NCI-H2171 treated with DMSO at 0.1 percent for 48 hours (cell line): ENCODE measurements at places on chromosomes 2 and 18.

- no peak for DNase-seq
Measured at GRCh38 chr2:54455131-54455562, 980 bp upstream of the SPTBN1 start.

- DNase-seq: no peak
Measured at GRCh38 chr2:36270758-36271157, 84.8 kb upstream of the CRIM1 start.

DNA sequence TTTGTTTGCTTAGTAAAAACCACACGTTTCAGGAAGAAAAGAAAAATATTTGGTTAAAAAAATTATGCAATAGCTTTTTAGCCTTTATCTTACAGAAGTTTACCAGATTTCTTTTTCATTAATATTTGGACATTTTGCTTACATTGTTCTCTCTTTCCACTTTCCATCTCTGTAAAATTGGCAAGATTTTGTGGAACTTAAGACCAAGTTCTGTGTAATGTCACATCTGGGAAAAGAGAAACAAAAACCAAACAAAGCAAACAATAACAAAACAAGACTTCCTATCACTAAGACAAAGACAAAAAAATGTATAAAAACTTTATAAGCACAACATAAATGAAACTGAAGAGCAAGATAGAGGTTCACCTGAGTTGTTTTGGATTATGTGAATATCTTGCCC is 1392.1 kb upstream of the CELF4 start:
- DNase-seq: no peak

GRCh38 chr2:72117029-72117428 is 30.6 kb downstream of the CYP26B1 start:
- DNase-seq: no peak

GRCh38 chr2:69577467-69578197 is 65.9 kb downstream of the AAK1 start:
- no peak for DNase-seq

GRCh38 chr2:1617425-1618021 is 126.8 kb downstream of the PXDN start:
- no peak for DNase-seq

- DNase-seq: peak; percentile 70
Measured at GRCh38 chr2:57516698-57517340, 529.8 kb upstream of the VRK2 start.

DNA sequence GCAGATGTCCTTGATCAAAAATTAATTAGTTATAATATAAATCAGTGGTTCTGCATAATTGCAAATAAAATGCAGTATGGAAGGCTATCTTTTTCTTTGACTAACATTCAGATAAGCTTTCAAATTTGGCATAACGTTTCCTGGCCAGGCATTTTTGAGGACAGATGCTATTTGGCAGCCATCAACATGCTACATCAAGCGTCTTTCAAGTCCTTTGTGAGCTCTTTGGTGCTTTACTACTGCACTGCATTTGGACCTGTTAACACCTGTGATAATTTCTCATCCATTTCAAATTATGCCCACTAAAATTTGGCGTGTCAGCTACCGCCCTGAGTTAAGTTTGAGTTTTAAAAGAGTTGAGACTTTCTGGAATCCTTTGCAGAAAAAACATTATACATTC is 545.7 kb downstream of the STK39 start:
- no peak for DNase-seq

- no peak for DNase-seq
Measured at GRCh38 chr18:21080576-21080975, 31.0 kb downstream of the ROCK1 start.

DNA sequence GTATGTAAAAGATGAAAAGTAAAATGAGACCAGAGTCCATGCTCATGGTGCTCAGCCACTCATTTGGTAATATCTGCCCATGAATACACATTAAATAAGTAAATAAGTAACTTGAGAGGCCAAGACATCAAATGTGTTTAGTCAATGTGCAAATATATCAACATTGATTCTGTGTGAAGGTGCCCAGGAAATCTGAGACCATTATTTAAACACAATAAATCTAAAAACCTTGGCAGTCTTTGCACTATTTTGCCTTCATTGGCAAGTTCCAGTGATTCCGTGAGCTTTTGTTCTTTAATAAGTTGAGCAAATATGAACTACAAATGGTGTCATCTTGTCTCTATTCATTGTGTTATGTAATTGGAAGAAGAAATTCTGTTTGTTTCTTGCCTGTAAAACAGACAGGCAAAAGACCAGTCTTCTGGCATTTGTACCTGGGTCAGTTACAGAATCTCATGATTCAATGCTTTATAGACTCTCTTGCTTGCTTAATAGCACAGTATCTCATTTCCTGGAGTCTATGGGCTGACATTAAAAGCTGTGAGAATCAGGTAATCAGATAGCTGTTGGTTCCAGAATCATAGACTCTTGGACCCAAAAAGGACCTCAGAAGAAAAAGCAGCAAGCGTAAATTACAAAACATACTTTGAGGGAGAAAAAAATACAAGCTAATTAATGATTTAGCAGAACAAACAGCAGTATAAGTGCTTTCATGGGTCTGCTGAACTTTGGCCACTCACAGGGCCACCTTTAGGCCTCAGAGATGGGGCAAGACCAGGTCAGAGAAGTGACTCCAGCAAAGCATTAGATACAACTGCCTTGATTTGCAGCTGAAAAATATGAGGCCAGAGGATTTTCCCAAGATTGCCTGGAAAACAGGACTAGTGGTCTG is 20.0 kb upstream of the SERPINB3 start:
- DNase-seq: no peak

- peak; percentile 52 for DNase-seq
Measured at GRCh38 chr2:43157506-43158246, 68.7 kb downstream of the ZFP36L2 start.

DNA sequence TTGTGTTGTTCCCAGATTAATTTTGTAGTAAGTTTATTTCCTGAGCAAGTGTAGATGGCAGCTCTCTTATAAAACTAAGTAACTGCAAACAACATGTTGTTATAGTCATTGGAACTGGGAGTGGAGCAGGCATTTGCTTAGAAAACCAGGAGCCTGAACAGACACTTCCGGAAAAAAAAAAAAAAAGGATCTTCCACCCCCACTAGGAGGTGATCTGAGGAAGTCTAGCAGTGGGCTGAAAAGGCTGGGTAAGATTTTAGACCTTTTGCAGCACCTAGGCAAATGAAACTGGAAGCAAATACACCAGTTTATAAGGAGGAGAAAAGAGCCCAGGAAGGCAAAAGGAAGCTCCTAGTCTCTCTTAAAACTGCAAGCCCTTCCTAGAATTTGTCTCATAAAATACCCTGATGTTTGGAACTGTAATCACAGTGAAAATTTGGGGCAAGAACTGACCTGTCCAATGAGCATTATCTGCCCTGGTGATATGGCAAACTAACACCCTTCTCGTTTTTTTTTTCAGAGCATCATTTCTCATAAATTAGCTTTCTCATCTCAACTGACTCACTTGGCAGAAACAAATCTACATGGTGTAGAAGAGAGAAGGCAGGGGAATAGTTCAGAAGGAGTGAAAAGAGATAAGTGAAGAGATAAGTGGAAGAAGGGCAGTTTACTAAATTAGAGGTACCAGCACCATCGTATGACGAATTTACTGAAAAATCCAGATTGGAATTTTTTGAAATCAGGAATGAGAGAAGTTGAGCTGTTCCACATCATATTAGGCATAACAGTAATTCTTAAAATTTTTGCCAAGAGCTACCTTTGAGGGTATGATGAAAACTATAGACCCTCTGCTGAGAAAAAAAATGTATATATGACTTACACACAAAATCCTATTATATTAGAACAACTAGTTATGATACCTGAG is 4.2 kb upstream of the CCNYL1 start:
- no peak for DNase-seq

DNA sequence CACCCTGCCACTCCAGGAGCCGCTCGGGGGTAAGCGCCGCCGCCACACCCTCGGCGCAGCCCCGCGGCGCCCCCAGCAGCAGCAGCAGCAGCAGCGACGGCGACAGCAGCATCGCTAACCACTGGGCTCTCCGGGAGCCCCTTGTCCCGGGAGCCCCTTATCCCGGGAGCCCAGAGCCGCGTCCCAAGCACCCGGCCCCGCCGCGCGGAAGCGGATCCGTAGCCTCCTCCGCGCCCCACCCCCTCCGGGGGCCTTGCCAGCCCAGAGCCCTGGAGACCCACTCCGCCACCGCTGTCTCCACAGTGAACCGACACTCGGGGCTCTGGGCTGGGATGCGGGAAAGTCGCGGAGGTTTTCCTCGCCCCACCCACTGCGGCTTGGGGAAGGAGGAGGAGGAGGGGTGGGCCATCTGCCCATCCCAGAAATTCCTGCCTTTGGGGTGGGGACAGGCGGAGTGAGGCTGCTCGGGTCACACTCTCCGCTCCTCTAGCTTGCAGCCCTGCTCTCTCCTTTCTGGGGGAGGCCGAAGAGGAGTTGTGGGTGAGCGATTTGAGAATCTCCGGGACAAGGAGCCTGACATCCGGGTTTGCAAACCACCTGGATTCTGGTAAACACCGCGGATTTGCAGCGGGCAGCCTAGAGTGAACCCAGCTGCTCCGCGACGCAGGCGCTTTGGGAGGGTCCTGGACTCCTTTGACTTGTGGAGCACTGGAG is at the start of gene PLA2R1:
TSS of gene PLA2R1 (minus strand) at position 324 of the 714 bp plus-strand sequence. CDS start at position 112, 212 bp downstream.
- DNase-seq: peak; percentile 60

- no peak for DNase-seq
Measured at GRCh38 chr2:238786792-238787490, 60.9 kb upstream of the TWIST2 start.

- no peak for DNase-seq
Measured at GRCh38 chr2:60368456-60368855, 185.0 kb downstream of the BCL11A start.

GRCh38 chr2:43159797-43160196 is 66.6 kb downstream of the ZFP36L2 start:
- no peak for DNase-seq

GRCh38 chr2:208541989-208542464 is 135.4 kb downstream of the PTH2R start:
- DNase-seq: no peak

- no peak for DNase-seq
Measured at GRCh38 chr2:229868794-229869193, 53.0 kb downstream of the TRIP12 start.

GRCh38 chr2:214651451-214651850 is 158.0 kb downstream of the BARD1 start:
- no peak for DNase-seq

DNA sequence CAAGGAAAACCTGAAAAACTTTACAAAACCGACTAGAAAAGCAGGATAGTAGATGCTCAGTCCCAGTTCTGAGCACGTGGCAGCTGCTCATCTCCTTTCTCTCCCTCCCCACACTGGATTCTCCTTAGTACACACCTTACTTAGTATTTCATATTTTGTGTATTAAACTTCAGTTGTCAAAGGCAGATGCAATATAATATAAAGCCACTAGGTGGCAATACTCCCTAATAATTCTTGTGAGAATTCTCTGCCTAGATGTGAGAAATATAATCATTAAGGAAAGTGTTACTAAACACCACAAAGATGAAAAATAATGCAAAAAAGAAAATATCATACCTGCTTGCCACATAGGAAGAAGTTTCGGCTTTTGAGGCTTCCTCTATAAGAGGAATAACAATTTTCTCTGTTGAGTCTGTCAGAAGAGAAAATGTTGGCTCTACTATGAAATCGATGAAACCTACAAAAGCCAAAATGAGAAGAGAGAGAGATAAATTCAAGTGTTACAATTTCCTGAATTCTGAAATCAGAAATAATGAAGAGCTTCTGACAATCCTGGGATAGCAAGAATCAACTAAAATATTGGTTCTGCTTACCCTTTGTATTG is 200.6 kb downstream of the PPP1R1C start:
- DNase-seq: peak; percentile 45

- DNase-seq: no peak
Measured at GRCh38 chr18:3605954-3606443, 156.0 kb downstream of the TGIF1 start.

- no peak for DNase-seq
Measured at GRCh38 chr18:48186131-48186766, 222.9 kb downstream of the ZBTB7C start.

- DNase-seq: peak; percentile 43
Measured at GRCh38 chr2:160694221-160694620, 200.6 kb upstream of the RBMS1 start.

DNA sequence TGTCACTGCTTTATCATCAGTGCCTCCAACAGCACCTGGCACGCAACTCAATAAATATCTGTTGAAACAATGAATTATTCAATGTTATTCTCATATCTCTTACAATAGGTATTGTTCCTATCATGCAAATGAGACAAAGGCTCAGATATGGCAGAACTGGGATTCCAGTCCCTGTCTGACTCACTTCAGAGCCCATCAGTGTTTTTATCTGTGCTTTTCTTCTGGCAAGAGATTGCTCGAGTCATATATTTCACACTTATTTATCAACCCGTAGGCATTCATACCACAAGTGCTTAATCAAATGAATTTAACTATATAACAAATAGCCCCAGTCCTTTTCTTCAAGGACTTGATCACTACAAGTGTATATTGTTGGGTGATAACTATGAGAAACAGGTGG is 76.4 kb upstream of the TSPYL6 start:
- no peak for DNase-seq

DNA sequence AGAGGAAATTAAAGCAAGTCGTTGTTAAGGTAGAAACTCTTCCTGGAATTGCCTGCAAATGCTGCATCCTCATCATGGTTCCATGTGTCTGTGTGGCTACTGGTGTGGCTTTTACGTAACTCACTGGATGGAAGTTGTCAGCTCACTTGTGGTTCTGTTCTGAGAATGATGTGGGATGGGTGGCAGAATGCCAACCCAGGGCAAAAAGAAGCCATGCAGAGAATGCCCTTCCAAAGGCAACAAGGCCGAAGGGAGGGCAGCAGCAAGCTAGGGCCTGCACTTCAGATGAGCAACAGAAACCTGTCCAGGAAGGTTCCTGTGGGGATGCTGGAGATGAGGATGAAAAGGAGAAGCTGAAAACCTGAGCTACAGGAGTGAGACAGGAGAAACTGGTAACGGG is 10.4 kb upstream of the NAPG start:
- no peak for DNase-seq

DNA sequence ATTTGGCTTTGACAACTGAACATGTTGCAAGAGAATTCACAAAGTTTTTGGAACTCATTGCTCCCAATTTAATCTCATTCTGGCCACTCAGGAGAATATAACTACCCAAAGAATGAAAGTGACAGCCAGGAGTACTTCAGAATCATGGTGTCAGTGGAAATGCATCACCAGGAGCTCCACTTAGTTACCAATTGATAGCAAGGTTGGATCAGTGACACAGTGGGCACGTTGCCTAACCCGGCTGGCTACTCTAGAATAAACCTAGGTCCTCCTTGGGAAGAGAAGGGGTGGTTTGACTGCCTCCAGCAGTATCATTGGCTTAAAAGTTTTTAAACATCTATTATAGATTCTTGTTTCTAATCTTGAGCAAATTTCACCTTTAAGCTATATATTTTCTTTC is 40.0 kb upstream of the LRP1B start:
- DNase-seq: no peak

GRCh38 chr2:190344276-190344827 is 963 bp downstream of the INPP1 start:
- no peak for DNase-seq

- no peak for DNase-seq
Measured at GRCh38 chr18:9926977-9927376, 13.2 kb downstream of the VAPA start.
